NCI-H510A (cell line): ENCODE measurements at places on chromosomes 16 and 17.

GRCh38 chr16:77531752-77532151, 96.9 kb upstream of the ADAMTS18 start:
- no peak for DNase-seq

- DNase-seq, result no peak
Measured at GRCh38 chr16:9941245-9941644, 241.0 kb downstream of the GRIN2A start.

DNA sequence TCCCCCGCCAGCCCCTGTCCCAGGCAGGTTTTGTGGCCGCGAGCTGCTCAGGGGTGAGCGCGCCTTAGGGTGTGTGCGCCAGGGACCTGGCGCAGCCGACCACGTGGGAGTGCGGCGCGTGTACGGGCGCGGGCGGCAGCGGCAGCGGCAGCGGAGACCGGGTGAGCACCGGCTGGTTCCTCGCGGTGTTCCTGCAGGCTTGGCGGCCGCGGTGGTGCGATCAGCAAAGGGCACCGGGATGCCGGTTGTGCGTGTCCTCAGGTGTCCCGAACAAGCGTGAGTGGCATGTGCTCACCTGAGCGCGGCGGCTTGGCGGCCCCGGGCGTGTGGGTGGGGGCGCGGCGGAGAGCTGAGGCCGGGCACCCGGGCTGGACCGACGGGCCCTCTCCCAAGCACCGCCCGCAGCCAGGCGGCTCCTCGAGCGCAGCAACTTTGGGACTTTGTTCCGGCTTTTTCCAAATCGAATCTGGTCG, 381 bp upstream of the HSD11B2 start:
- DNase-seq, result no peak

GRCh38 chr17:37830151-37830993, 85.5 kb upstream of the HNF1B start:
- DNase-seq, result no peak

GRCh38 chr16:47667956-47668355, 206.8 kb downstream of the PHKB start:
- no peak for DNase-seq

GRCh38 chr16:85867189-85867588, 31.8 kb upstream of the IRF8 start:
- DNase-seq, result no peak

DNA sequence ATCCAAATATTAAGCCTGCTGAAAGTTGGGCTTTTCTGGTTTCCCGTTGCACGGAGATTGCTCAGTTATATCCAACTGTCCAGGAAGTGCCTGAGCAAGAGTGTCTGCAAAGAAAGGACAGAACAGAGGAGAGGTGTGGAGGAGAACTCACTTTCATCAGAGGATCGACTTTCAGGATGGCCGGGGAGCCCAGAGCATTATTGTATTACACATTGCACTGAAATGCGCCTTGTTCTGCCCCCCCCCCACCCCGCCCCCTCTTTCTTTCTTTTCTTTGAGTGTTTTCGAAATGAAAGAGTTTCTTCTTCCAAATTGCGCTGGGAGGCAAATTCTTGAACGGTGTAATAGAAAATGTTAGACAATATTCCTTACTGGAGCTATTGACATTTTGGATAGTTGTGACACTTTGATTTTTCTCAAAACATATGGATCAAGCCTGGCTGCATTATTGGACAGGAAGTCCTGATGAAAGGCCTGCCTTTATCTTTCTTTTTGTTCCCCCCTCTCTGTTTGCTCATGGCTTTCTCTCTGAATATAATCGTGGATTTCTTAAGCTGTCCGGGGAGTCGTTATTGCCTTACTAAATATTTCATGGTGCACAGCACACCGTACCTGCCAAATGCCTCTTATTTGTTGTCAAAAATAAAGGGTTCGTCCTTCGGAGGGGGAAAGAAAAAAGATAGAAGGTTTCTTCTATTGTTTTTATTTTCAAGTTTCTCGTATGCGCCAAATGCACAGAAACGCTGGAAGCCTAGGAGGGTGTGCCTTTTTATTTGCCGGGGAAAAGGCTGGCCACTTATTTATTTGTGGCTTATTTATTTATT, 110.8 kb downstream of the IRX3 start:
- no peak for DNase-seq

GRCh38 chr16:86753399-86753798, 175.1 kb downstream of the FOXL1 start:
- no peak for DNase-seq
